ENCODE measurements at places on chromosomes 4 and X.

- DNase-seq: no peak
Observed at GRCh38 chr4:149498246-149498645, 317.4 kb downstream of the IQCM start.

DNA sequence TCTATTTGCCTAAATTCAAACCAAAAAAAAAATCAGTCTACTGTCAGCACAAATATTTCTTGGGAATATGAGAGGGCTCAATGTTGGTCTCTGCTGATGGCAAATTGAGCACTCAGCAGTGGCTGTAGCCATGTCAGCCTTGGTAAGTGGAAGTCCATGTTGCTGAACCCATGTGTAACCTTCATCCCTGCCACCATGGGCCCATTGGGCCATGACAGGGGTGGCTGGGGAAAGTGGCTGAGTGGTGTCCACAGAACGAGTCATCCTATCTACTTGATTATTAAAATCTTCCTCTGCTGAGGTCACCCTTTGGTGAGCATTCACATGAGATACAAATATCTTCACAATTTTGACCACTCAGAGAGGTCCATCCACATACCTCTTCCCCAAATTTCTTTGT, 56.8 kb upstream of the FAM9B start:
- DNase-seq: no peak

DNA sequence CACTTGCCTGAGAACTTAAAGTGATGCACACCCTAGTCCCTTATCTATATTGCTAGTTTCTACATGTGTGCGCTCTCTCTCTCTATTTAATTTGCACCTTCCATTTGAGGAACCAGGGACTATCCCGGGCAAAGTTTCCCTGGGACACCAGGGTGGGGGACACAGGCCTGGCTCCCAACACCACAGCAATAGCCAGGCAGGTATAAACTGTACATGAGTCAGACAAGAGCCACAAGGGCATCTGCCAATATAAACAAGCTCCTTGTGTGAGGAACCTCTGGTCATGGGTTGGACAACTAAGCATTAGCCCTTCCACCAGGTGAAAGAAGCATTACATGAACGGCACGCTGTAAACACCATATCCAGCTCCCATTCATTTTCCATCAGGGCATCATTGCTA, 455.5 kb downstream of the STIM2 start:
- no peak for DNase-seq

DNA sequence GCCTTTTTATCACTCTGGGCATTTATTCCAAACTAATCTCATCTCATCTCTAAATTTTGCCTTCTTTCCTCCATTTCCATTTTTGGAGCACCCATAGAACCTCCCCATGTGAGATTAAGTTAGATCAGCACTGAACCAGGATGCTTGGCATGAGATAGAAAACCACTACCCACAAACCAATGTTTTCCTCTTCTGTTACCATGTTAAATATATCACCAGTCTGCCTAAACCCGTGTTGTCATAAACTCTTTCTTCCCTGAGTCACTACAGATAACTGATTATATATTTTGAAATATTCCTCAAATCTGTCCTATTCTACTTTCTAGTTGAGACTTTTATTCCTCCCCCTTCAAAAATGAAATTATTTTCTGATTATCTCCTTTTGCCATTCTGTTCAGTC, 37.6 kb downstream of the GABRB1 start:
- no peak for DNase-seq

GRCh38 chrX:39157796-39158195, 356.5 kb downstream of the MID1IP1 start:
- no peak for DNase-seq

DNA sequence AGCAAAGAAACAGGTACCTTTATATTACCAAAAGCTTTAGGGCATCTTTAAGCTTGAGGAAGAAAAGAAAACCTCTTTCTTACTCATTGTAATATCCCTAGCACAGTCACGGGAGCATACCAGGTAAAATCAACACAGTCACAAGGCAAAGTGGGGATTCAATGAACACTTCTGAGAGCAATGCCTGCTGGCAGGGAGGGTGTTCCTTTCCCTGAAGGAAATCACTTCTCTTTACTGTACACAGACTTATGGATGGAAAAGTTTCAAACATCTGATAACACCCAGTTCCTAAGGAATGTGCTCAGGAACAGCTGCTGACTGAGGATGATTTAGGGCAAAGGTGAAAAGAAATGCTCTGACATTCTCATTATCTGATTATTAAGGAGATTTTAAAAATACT, 94.8 kb downstream of the MAML3 start:
- DNase-seq: no peak

DNA sequence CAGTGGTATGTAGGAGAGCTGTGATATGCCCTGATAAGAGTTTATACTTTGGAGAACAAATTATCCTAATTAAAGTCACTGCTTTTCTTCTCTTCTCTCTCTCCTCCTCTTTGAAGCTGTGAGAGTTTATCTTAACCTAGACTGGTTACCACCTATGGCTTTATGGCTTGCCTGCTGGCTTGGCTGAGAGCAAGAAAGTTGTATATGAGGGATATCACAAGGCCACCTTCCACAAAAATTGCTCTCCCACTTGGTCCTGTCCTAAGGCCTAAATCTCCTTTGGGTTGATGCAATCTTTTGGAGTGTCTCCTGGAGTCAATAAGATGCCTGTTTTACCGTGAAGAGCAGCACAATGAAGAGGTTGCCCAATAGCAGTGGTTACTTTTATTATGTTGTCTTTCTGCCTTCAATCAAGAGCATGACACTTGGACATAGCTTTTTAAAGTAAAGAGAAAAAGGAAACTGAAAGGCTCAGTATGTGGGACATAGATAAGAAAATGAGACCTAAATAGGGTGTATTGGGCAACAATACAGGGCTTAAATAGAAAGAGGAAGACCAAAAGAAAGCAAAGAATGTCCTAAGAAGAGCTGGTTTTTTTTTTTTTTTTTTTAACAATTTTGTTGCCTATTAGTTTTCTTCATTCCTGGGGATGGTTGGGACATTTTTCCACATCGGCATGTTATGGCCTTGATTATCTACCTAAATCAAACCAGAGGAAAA, 9.2 kb downstream of the GUCY1A1 start:
- no peak for DNase-seq

DNA sequence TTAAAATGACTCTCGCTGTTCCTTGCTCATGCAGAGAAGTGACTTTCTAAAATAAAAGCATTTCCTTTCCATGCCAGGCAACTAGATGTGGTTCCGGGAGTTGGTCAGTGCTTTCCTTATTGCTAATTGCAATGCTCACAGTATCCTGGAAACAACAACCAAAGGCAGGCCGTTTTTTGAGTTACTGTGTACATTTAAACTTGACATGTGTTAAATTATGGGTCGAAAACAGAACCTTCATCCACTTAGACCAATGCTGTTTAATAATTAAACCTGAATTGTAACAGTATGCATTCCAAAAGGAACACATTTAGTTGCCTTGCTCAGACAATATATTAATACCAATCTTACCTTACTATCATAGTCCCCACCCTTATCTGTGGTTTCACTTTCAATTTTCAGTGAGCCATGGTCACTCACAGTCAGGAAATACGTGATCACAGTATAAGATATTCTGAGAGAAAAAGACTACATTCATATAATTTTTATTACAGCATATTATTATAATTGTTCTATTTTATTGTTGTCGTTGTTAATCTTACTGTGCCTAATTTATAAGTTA, 102.6 kb downstream of the HS6ST2 start:
- DNase-seq: no peak

GRCh38 chr4:1684506-1685234, 557 bp upstream of the FAM53A start:
- no peak for DNase-seq

GRCh38 chr4:107519053-107519452, 201.0 kb downstream of the PAPSS1 start:
- no peak for DNase-seq

DNA sequence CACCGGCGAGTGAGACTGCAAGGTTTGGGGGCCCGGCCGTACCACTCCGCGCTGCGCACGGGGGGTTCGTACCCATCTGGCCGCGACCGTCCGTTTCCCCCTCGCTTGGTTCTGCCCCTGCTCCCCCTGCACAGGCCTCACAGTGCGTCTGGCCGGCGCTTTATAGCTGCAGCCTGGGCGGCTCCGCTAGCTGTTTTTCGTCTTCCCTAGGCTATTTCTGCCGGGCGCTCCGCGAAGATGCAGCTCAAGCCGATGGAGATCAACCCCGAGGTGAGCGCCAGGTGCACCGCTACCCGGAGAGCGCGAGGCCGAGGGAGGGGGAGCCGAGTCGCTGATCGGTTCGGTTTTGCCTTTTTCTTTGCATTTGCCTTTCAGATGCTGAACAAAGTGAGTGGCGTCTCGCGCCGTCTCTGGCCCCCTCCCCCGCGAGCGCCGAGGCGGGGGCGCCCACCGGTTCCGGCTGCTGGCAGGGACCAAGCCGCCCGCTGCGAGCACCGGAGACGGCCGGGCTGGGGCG, at the start of gene UCHL1:
TSS of gene UCHL1 (plus strand) at position 189 of the 517 bp plus-strand sequence. CDS start at position 238, 49 bp downstream.
- peak; percentile 72 for DNase-seq

GRCh38 chrX:154096140-154097002, 1.1 kb downstream of the MECP2 start:
- DNase-seq: no peak

- DNase-seq: no peak
Observed at GRCh38 chrX:41666251-41666650, 22.5 kb upstream of the GPR34 start.

DNA sequence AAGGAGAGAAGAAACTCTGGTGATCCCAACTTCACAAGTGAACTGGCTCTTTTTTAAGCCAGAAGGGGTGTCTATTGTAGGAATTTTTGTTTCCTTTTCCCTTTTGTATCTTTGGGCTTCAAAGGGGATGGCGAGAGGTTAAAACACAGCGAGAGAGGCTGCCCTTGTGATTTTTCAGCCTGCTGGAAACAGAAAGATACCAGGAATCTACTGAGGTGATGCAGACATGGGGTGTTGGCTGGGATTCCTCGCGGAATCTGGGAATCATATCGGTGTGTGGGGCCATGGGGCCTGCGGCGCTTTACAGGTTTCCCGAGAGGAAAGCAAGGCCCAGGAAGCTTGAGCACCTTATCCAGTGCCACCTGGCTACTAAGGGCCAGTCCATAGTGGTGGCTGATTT, 99.4 kb upstream of the STX18 start:
- no peak for DNase-seq

DNA sequence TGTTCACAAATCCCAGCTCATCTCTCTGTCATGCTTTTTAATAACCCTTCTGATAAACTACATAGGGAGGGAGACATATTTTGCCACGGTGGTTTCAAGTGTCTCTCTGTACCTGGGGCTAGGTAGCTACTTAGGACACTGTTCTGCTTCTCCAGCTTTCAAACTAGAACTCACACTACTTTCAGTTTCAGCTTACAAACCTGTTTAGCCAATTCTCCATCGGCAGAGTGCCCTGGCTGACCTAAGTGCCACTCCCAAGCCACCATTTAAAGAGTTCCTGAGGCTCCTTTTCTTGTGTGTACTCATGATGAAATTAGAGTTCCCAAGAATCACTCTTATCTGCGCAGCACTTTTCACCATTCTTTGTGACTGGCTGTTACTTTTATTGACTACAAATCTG, 899.2 kb downstream of the FAT4 start:
- DNase-seq: no peak

DNA sequence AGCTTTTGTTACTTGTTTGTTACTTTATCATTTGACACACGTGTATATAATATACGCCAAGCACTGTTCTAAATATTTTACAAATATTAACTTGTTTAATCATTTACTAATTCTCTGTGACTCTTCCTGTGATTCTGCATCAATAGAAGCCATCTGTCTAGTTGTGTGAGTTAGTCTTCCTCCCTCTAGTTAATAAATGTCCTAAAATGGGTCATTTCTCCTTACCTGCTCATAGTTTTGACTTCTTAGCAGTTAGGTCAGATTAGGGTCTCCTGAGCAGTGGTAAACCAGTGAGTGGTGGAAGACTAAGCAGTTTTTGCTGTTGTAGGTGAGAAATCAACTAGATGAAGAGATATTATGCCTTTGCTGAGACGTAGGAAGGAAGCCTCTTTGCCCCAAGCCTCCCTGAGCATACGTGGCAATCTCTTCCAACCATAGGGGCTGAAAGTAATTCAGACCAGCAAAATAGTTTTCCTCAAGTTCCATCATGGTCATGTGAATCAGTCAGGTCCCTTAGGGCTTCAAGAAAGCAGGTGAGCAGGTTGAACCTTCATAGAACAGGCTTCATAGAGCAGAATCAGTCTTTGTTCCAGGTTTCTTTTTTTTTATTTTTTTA, 38.7 kb upstream of the THOC2 start:
- DNase-seq: no peak

DNA sequence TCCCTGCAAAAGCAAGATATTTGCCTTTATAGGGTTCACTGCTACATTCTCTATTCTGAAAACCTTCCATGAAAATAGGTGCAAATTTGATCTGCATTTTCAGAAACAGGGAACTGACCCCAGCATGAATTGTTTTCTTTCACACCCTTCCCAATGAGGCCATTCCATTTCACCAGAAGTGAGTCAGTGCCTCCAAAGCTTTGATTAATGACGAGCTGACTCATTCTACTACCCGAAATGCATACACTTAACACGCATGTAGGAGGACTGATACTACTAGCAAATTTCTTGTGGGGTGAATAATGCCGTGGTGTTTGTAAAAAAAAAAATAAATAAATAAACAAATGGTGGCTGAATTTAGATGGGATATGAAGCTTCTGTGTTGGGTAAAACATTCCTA, 146.9 kb upstream of the FGF13 start:
- DNase-seq: no peak

DNA sequence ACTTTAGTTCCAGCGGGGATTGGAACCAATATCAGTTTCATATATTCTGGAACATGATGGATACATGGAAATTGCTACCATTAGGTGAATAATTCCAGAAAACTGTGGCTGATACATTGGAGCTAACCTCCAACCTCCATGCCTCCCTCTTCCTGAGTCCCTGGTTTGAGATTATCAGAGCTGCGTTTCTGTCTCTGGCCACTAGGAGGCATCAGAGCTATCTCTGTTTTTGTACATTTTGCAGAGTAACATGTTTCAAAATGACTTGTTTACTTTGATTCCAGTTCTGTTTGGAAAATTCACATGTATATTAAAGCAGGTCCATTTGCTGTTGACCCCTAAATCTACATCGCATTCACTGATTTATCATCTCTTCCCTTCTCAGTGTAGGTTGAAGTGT, 2.4 kb upstream of the RAB40AL start:
- DNase-seq: no peak

DNA sequence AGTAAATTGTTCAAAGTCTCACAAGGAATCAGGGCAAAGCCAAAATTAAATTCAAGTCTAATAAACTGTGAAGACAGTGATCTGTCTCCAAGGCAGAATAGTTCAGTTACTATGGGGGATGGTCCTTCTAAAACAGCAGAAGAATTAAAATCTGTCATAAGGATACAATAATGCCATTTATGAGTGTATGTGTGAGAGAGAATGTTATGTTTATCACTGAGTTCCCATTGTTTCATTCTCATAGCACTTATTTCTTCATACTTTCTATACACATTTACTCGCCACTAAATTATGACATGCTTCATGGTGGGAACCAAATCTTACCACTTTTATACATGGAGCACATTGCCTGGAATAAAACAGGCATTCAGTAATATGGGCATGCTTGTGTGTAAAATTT, 102.5 kb downstream of the AMMECR1 start:
- DNase-seq: no peak

DNA sequence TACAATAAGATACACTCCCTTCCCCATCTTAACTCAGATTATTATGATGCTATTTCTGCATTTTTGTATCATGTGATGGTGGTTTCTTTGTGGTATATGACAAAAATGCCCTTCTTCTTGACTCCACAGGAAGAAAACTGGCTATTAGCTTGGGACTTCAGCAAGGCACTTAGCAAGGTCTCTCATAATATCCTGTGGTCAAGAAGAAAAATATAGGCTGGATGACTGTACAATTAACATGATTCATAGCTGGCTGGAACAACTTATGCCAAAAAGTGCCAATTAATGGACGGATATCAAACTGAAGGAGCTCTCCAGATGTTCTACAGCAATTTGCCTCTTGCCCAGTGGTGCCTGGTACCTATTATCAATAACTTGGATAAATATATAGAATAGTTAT, 2.3 kb upstream of the MID1IP1 start:
- DNase-seq: no peak
